NCI-H187 (cell line): ENCODE measurements at places on chromosomes 5 and 9.

DNA sequence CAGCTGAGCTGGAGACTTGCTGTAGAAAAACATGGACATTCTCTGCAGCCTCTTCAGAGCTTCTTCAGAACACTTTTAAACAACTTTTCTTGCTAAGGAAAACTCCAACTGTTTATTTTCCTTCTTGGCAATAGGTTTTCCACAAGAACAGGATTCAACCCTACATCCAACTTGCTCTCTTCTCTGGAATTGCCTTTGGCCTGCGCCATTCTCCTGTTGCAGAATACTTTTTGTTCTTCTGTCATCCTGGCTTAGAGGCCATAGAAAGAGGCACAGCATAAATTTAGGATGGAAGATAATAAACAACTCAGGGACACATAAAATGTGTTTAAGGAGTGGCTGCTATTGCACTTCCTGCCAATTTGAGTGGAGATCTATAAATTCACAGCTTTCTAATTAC lies 54.7 kb upstream of the ICE1 start:
- no peak for DNase-seq

DNA sequence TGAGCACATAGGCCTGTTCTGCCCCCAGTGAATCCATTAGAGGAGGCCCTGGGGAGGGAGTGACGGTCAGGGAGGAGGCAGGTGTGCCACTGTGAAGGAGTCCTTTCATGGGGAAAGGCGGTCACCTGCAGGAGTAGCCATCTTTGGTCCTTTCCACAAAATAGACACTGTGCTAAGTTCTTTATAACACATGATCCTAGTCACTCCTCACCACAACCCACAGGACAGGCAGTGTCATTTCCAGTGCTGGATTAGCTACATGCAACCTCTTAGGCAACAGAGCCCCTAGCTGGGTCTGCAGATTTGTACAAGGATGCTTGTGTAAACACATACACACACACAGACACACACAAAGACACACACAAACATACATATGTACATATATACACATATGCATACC lies 18.3 kb downstream of the DOCK2 start:
- DNase-seq = no peak

DNA sequence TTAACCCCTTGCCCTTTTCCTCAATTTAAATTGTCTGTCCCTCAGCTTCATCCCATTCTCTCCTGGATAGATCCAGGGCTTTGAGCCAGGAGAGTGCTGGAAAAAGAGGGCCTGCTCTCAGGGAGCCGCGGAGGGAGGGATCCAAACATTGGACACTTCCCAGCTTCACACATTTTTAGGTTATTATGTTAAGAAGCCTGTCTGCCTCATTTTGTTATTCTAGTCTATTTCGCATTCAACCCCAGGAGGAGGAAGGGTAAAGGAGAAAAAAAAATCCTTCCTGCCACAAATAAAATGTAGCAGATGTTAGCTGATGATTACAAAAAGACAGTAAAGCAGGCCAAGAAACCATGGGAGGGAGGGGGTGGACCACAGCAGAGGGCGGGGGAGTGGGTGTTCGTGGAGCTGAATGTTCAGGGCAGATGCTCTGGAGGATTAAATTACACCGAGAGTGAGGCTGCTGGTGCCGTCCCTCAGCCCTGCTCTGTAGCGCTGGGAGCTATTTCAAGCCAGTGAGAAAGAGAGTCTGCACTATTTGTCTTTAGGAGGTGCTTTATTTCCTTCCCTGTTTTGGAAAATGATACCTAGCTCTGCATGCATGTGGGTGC lies 60.6 kb upstream of the ZFR start:
- no peak for DNase-seq

GRCh38 chr9:131304676-131305355 lies 15.3 kb downstream of the PLPP7 start:
- no peak for DNase-seq

DNA sequence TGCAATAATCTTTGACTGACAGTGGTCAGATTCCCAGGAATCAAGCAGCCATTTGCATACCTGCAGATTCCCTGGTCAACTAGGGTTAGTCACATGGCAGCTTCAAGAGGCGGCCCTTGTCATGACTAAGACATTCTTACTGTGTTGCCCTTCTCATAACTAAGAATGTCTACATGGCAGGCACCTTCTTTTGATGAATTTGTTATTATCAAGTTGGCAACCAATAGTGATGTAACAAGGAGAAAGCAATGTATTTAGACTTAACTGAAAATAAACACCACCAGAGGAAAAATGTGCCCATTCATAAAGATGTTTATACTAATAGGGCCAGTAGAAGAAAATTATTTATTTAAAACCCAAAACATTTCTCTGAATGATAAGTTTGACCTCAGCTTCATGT lies 215.6 kb downstream of the TLE1 start:
- DNase-seq = no peak

DNA sequence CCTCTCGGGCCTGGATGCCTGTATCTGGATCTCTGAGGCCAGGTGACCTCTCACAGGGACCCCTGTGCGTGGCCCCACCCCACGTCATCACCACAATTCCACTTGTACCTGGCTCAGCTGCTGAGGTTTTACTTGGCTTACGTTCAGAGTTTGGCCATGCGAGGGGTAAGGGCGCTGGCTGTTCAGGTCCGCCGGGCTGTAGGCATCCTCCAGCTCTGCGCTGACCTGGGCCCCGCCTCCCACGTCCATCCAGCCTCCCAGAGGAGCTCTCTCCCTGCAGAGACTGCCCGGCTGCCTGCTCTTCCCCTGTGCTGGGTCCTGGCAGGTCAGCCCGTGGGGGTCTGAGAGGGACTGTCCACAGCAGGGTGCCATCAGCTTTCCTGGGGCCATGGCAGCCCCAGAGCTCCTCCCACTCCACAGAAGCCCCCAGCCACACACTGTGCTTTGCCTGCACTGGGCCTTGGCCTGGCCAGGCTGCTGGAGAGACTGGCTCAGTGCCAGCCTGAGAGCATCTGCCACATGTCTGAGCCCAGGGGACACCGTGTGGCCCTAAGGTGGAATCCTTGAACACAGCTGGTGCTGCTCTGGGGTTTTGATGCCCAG lies 43.6 kb downstream of the SLC6A3 start:
- DNase-seq = no peak

DNA sequence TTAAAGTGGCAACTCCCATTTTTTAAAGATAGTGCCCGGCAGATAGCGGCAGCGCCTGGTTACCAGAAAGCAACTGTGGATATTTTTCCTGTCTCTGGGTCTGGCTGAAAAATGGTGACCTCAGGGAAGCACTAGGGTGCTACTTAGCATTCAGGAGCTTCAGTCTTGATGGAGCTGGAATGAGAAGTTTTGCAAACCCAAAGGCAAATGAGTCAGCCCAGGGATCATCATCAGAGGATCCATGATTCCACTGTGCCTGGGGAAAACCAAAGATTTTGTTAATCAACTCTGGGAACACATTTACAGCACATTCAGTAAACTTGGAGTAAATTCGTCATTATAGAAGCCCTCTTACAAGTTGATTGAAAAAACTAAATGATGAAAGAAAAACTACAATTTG lies 26.7 kb downstream of the F2R start:
- no peak for DNase-seq

- no peak for DNase-seq
Measured at GRCh38 chr5:3827624-3828023, 232.0 kb downstream of the IRX1 start.

DNA sequence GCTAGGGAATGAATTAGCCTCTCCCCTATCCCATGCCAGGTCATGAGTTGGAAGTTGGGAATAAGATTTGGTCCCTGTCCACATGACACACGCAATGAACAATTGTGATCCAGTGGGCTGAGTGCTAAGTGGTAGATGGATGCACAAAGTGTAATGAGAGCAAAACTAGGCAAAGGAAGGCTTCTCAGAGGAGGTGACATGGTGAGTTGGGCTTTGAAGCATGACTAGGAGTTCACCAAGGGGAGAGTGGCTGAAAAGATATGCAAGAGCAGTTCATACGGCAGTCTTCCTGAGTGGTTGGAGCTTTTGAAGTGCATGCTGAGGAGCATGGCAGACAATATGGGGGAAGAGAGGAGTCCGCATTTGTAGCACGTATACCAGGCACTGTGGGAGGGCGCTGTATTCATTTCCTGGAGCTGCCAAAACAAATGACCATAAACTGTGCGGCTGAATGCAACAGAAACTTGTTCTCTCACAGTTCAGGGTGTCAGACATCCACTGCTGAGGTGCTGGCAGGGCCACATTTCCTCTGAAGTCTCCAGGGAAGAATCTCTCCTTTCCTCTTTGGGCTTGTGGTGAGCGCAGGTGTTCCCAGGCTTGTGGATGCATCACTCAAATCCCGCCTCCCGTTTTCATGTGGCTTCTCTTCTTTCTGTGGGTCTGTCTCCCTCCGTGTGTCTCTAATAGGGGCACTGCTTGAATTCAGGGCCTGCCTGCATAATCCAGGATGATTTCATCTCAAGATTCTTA lies 49.5 kb downstream of the NSG2 start:
- DNase-seq = no peak

- DNase-seq = no peak
Measured at GRCh38 chr5:68749631-68750030, 344.2 kb upstream of the SLC30A5 start.

DNA sequence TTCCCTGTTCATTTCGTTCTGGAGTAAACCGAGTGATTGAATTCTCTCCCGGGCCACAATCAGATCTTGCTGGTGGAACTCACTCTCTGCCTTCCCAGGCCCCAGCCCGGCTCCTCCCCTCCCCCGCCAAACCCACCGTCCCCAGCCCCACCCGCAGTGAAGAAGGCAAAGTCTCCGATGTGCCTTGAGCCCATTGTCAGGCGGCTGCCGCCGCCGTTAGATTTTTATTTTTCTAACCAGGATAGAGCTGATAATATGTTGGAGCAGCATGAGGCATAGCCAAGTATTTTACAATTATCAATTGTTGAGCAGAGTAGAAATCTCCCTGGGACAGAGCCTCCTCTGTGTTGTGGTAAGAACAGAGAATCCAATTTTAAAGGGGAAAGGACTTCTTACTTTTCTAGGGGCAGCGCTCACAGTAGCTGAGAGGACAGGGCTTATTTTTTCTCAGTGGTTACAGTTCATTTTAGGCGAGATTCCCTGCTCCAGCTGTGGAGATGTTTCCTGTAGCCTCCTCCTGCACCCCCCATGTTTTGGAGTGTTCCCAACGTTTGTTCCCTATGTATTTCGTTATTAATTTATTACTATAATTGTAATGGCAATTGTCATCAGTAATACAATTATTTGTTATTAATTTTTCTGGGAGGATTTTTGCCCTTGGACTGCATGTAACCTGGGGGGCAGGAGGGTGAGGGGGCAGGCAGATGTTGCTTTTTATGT lies 1.3 kb downstream of the PSAT1 start:
- DNase-seq = no peak

DNA sequence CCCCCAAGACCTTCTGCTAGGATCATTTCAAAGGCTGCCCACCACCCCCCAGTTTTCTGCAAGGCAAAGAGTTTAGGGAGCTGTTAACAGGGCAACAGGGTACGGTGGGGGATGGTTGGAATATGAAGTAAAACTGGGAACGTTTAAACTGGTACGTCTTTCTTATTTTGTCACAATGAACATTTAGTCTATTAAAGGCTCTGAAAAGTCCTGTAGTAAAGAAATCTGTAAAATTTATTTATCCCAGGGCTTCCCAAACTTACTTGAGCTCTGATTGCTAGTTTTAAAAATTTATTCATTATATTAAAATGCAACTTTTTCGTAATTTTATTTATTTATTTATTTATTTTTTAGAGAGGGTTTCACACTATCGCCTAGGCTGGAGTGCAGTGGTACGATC lies 62.0 kb downstream of the USP20 start:
- DNase-seq = no peak

DNA sequence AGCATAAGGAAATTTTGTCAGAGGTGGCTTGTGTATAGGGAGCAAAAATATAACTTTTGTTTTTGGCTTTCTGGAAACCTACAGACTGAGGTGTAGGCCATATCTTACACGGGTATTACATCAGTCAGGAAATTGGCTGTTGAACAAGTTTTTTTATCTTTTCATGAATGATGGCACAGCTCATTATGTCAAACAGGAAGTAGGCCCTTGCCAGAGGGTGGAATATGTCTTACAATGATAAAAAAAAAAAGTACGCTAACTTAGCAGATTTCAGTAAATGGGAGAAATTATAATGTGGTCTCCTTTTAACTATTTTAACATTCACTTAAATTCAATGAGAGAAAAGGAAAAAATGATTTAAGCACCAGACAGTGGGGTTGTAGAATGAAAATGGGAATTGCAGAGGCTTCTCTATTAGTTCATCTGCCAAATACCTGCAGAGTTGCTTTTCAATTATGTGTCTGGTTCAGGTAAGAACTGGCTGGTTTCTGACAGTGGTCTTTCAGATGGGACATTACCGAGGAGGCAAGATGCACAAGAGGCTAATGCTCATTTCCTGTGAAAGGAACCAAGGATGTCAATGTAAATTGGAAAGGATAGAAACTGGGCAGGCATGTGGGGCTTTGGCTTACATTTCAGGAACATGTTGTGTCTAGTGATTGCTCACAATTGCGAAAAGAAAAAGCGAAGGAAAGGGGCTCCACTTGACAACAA lies 169.9 kb downstream of the NNT start:
- DNase-seq = no peak

DNA sequence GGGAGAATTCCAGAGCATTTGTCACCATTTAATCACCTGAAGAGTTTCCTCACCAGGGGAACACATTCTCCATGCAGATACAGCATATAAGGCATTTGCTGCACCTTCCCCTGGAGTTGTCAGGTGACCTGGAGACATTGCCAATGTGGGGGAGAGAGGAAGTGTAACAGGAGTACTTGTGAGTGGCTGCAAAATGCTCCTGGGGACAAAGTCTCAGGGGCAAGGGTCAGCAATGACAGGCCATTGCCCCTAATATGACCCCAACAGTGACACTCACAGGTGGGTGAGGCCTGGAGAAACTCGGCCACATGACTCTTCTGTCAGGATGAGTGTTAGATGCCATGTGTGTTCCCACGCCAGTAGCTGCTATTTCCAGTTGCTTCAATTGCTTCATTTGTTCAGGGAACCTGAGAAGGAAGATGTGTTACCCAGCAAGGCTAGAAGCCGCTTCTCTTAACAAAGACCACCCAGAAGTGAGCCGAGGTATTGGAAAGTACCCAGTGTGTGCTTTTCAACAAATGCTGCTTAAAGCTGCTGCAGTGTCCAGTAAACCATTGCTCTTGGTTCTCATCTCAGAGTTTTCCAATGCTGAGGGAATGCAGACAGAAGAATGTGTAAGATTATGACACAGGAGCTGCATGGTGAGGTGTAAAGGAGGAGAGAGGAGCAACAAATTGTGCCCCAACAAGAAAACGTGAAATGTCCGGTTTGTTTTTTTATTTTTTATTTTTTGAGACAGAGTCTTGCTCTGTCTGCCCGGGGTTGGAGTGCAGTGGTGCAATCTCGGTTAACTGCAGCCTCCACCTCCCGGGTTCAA lies 128.2 kb upstream of the SLC44A1 start:
- DNase-seq = no peak

- DNase-seq = no peak
Measured at GRCh38 chr9:29799227-29799626, 2225.9 kb upstream of the C9orf72 start.

- DNase-seq = no peak
Measured at GRCh38 chr9:130212543-130213297, 40.5 kb downstream of the NCS1 start.
